PC-9 (cell line): ENCODE measurements at places on chromosomes 4 and X. TPM values are rescaled to one million over a fixed set of nuclear protein-coding genes. Genes with fewer than 3 reads are reported as not detected.
A peak's percentile ranks its signal among the peaks of the same experiment; 100 is the strongest.

GRCh38 chr4:98430708-98431403, 169.7 kb downstream of the RAP1GDS1 start:
- peak; percentile 37 for DNase-seq

DNA sequence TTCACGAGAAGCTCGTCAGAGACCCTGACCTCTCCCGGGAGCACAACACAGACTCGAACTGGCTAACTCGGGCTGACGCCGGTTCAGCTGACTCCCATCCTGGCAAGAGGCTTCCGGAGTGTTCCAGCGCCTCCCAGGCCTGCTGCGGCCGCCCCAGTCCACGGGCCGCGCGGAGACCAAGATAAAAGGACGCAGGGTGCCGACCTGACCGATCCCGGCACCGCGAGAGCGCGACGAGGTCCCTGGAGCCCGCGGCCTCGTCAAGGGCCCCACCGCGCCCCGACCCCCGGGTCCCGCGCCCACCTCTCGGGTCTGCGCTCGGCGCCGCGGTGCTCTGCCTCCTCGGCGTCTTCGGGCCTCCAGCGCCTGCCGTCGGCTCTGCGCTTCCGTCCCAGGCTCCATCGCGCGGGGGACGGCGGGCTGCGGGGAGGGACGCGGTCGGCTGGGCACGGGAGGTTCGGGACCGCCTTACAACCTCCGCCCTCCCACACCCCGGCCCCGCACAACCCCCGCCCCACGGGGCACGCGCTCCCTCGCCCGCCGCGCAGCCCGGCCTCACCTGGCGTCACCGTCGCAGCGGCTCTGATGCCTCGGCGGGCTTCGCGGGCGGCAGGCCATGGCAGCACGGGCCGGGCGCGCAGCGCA, 426 bp downstream of the SLBP start:
- DNase-seq = no peak

DNA sequence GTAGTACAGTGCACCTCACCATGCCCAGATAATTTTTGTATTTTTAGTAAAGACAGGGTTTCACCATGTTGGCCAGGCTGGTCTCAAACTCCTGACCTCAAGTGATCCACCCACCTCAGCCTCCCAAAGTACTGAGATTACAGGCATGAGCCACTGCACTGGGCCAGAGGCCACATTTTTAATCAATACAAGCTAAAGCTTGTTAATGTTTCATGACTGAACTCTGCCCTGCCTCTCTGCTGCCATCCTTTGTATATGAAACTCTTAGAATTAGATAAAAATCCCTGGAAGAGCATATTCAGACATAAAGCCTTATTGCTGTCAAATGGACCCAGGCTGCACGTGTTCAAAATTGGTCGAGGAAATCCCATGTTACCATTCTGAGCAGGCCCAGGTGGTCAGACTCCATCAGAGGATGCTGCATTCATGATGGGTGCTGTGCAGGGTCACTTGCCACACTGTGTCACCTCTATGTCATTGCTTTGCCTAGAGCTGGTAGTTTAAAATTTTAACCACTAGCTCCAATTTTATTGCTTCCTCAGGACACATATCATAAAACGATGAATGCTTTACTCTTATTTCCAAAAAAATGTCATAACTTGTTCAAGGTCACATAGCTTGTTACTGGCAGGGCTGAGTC, 45.2 kb downstream of the LNX1 start:
- no peak for DNase-seq

The CYBB gene
- 0.13 and 0.31 TPM in 2 replicates for total RNA-seq

The ZRSR2 gene
- total RNA-seq = 7.2 and 7.6 TPM in 2 replicates

The MXRA5 gene
- total RNA-seq = not detected in 2 replicates

DNA sequence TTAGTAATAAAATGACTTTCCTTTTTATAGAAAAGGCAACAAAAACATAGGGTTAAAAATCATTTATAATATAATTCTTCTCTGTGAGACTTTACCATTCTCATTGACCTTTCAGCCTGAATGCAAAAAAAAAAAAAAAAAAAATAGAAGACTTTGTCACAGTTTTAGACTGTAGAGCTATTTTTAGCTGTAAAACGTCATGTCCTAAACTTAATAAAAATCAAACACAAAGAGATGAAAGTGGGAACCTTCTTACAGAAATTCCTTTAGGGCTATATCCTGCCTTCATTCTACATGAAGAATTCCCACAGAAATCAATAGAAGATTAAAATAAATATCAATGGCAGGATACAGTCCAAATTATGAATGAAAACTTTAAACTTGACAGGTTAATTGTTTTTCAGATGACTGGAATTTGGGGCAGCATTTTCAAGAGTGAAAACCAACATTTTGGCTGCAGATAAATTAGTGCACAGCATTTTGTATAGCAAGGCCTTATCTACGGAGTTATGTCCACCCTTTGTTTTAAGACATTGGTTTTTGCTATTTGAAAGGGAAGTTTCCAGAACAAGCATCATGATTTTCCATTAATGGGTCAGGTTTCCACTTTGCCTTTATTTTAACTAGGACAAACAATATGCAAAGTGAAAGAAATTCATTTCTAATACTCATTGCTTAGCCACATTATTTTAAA, 219.5 kb downstream of the SPCS3 start:
- DNase-seq = no peak

The LONRF3 gene
- 6.3 and 8.7 TPM in 2 replicates for total RNA-seq

DNA sequence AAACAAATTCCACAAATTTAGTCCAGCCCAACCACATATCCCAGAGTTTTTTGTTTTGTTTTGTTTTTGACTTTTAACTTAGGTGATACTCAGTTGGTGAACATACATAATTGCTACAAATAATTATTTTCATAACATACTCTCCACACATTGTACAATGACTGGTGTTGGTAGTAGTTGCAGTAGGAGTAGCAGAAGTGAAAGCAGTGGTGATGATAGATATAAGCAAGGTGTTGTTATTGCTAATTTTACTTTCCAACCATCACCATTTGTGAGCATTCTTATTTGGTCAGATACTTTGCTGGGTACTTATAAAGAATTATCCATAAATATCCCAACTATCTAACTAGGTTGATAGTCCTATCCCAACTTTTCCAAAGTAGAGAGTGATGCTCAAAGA, 47.3 kb downstream of the ARHGAP24 start:
- DNase-seq = no peak

GRCh38 chr4:82601242-82602015, 39.6 kb upstream of the TMEM150C start:
- DNase-seq = no peak

DNA sequence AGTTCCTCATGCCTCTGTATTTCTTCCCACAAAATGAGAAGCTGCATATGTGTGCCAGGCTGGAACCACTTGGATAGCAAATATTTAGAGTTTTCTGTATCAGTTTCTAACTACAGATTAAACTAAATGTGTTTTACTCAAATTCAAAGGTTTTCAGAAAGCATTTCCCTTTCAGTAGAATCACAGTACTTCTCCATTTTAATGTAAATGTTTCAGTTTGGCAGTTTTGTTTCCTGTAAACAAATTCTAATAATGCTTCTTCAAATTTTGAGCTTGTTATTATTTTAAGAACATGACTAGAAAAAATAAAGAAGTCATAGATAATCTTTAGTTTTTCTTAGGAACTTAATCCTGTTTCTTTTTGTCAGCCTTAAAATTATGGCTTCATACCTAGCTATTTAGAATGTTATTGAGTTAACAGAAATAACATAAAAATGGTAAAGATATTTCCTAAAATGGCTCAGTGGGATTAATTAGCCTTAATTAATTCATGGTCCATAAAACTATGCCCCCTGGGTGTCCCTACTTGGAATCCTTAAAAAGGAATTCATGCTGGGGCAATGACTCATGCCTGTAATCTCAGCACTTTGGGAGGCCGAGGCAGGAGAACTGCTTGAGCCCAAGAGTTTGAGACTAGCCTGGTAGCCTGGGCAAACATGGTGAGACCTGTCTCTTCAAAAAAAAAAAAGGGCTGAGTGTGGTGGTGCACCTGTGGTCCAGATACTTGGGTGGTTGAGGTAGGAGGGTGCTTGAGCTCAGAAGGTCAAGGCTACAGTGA, 83.8 kb upstream of the GPR34 start:
- DNase-seq = no peak

DNA sequence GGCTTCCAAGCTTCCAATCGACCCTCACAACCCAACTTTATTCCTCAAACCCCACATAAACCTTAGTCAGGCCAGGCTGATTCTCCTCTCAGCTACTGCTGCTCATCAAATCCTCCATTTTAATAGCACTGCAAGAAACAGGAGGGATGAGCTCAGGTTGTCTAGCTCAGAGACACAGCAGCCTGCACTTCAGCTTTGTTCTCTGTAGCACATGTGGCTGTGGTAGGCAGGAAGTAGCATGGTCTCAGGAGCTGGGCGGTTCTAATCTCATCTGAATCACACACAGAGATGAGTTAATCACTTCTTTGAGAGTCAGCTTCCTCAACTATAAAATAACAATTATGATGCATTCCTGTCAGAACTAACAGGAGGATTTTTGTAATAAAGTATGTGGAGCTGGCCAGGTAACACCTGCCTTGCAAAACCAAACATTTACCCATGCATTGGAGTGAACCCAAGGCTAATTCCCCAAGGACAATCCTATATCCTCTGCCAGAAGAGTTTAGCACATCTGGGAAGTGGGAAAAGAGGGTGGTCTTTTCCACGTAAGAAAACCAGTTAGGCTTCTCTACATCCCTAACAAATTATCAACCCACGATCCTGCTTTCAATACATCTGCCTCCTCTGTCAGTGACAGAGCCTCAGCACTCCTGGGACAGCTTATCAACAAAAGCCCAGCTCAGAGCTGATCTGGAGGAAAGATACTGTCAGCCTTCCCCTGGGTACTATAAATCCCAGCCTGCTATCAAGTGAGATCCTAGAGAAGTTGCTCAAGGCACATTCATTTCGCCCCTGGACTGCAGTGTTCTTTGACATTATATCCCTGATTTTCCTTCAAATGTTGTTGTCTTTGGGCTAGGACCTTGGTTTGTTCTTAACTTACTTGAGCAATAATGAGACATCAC, 32.8 kb downstream of the ELOVL6 start:
- peak; percentile 86 for DNase-seq

DNA sequence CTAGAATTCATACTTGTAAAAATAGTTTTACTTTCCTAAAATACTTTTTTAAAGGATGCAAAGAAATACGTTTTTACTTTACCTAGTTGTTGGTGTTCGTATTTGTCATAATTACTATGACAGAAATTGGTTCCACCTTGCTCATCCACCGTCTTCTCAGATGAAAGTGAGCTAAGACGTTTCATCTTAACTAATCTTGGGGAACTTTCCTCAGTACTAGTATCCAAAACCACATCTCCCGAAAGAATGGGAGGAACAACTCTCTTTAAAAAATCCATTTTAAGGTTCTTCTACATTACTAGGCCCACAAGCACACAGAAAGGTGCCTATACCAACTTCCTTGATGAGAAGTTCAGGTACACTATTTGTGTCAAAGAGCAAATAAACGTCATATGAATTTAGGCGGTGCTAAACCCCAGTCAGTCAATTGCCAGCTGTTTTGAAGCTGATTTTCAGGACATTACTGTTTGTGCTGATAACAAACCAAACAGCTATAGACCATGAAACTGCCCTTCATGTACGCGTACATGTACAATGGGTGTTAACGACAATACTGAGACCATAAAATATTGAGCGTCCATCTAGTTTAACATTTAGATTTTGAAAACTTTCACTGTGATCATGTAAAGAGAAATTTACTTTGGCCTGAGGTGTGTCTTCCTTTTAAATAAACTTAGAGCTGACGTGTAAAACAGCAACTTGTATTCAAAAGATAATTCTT, 99.1 kb downstream of the FRYL start:
- no peak for DNase-seq

The TMSB15A gene
- total RNA-seq = not detected in 2 replicates

DNA sequence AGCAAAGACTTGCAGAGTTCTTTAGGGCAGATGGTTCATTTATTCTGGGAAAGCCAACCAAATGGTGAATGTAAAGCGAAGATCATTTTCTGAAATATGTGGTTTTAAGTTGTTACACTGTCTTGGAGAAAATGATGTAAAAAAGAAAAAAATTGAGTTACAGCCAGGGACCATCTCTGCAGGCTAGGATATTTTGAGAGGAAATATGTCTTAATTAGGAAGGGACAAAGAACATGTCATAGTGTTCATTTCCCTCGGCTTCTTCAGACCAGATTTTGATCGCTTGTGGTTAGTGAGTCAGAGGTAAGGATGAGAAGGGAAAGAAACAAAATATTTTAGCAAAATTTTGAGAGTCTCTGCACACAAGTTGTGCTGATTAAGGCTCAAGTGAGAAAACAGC, 59.0 kb upstream of the C1QTNF7 start:
- DNase-seq = no peak

- DNase-seq = peak; percentile 31
Observed at GRCh38 chr4:39706334-39706733, 8.4 kb downstream of the UBE2K start.

DNA sequence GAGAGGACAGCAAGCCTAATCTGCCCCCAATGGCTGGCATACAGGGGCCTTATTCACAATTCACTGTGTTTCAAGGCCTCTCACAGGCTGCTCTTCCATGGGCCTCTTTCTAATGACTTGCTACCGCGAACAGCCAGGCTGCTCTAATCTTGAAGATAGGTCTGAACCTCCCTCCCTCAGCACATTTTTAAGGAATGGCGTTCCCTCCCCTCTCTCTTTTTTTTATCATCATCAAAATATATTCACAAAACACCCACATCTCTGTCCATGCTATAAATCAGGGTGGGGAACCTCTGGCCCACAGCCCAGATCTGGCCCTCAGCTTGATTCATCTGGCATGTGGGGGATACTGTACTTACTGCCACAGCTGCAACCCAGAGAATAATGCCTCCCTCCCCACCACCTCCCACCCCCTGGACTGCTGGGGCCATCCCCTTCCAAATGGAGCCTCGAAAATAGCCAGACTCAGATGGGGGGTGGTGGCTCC, 76.2 kb upstream of the PLAC1 start:
- DNase-seq = no peak

DNA sequence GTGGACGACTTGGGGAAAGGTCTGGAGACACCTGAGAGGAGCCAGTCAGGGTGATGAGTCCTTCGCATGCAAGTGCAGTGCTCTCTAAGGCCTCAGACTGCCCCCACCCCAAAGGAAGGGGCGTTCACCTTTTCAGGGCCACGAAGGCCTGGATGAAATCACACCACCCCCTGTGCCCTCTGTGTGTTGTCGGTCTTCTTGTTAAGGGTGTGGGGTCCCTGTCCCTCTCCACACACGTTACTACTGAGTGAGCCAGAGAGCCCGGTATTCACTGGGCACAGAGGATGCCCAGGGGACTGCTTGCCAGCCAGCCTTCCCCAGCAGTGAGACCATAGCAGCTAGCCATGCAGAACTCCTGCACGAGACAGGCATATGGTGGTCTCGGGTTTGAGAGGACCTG, 72.0 kb downstream of the MTMR1 start:
- DNase-seq = no peak

GRCh38 chrX:45485719-45486118, 285.0 kb upstream of the DIPK2B start:
- no peak for DNase-seq

The POLN gene
- total RNA-seq = 0.18 and 1.3 TPM in 2 replicates

The ABCG2 gene
- total RNA-seq = 13.3 and 24.6 TPM in 2 replicates

DNA sequence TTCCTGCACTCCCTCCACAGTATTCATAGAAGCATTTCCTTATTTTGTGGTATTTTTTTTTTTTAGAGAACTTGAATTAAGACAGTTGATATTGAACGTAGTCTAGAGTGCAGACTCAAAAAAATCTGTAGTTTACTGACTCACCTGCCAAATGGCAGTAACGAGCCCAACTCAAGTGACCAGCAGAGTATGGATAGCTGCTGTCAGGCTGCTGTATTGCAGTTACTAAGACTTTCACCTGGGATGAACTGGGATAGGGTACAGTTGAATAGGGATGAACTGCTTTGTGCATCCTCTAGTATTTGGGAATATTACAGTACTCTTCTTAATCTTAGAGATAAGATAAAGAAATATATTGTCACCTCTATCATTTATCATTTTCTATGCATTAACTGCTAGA, 7.0 kb upstream of the SLC7A11 start:
- DNase-seq = no peak
